ENCODE measurements at places on chromosomes 13 and 19.

DNA sequence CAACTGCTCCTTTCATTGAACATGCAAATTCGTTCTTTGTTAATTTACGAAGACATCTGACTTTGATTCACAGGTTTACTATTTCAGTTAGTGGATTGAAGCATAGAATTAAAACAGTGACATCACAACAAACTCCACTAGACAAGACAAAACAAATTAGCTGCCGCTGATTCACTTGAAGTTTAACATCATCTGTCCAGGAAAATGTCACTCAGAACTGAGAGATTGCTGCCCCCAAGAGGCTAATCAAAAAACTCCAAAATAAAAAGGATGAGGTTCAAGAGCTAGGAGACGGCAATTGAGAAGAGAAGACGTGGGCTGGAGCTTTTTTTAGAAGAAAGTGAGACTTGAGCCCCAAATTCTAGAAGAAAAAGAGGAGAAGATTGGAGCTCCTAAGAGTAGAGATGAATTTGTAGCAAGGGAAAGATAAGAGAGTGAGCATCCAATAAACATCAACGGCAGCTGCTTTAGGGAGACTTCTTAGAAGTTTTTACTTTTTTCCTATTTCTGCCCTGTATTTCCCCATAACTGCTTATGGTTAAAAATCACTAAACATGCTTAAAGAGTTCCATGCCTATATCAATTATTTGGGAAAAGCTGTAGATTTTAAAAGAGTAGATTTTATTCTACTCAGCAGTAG, 40.8 kb upstream of the TPP2 start:
- DNase-seq, result no peak

- no peak for DNase-seq
Observed at GRCh38 chr19:16887353-16888265, 1.2 kb upstream of the F2RL3 start.

DNA sequence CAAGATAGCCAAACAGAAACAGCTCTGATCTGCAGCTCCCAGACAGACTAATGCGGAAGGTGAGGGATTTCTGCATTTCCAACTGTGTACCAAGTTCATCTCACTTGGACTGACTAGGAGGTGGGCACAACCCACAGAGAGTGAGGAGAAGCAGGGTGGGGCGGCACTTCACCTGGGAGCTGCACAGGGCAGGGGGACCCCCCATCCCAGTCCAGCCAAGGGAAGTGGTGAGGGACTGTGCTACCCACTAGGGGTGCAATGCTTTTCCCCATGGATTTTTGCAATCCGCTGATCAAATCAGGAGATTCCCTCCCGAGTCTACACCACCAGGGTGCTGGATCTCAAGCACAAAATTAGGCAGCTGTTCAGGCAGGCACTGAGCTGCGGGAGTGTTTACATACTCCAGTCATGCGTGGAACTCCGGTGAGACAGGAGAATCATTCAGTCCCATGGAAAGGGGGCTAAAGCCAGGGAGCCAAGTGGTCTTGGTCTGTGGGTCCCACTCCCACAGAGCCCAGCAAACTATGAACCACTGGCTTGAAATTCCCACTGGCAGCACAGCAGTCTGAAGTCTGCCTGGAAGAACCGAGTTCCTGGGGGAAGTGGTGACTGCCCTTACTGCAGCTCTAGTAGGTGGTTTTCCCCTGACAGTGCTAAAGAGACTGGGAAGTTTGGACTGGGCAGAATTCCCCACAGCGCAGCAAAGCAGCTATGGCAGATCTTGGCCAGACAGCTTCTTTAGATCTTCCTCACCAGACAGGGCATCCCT, 85.1 kb upstream of the UFM1 start:
- DNase-seq, result no peak

DNA sequence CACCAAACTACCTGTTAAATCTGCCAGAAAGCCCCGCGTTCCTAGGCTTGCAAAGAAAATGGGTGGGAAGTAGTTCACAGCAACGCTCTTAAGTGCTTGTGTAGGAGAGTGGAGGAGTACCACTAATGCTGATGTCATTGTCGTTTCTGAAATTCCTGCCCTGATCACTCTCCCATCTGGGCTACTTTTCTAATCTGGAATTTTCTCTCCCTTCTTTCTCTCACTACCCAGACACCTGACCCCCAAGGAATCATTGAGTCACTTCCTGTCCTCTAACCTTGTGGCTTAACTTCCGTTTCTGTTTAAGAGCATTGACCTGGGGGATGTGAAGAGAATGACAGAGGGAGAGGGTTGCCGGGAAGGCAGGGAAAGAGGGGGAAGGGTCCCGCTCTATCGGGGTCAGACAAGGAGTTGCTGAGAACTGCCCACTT, 98.7 kb downstream of the STARD13 start:
- DNase-seq, result no peak

DNA sequence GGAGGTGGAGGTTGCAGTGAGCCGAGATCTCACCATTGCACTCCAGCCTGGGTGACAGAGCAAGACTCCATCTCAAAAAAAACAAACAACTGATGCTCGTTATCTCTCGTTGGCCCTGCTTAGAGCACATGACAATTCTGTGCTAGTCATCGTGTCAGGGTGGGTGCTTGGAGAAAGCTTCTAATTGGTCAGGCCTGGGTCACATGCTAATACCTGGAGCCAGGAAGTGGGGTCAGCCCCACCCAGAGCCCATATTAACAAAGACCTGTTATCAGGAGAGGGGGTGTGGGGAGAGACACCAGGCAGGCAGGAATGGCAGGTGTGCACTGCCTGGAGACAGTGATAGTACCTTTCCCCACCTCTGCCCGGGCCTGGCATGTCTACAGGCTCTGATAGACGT, 84.9 kb downstream of the DPF1 start:
- DNase-seq, result no peak
